Cortex of kidney (tissue), 1 donor: ENCODE measurements at places on chromosomes 3 and 15.

- no peak for DNase-seq
Measured at GRCh38 chr3:126464997-126465396, 10.7 kb downstream of the ZXDC start.

- no peak for DNase-seq
Measured at GRCh38 chr3:46863261-46863782, at the start of gene MYL3. Gene MYL3 (minus strand): TSS chr3:46863444. CDS start chr3:46863390, 54 bp downstream.

- DNase-seq, result no peak
Measured at GRCh38 chr15:48983300-48983699, 19.6 kb upstream of the SHC4 start.

DNA sequence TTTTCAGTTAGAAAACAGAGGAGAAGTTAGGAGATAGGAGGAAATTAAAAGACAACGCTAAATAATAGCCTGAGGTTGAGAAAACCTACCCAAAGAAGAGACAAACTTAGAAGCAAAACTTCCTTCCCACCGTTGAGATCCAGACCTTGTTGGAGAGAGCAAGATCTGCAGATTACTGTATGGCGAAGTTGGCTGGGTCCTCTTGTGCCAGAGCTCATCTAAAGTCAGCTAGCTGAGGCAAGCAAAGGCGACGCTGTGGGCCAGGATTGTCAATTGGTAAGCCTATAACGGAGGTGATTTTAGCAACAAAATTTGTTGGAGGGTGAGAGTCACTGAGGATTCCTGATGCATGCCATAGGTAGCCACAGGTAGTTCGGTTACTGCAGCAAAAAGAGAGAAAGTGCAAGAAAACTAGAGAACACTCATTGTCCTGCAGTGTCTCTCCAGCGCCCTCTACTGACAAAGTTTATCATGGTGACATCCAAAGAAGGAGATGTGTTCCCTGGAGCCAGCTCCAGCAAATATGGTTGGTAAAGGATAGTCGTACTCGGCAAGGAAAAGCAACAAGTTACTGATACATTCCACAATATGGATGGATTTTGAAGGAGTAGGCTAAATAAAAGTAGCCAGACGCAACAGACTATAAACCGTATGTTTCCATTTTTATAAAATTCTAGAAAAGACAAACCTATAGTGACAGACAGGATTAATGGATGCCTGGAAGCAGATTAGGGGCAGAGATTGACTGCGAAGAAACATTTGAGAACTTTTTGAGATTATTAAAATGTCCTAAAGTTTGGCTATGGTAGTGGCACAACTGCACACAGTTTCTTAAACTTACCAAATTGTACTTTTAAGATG, 9.8 kb upstream of the OR5K4 start:
- no peak for DNase-seq

GRCh38 chr3:196868297-196868661, 559 bp downstream of the SENP5 start:
- no peak for DNase-seq

DNA sequence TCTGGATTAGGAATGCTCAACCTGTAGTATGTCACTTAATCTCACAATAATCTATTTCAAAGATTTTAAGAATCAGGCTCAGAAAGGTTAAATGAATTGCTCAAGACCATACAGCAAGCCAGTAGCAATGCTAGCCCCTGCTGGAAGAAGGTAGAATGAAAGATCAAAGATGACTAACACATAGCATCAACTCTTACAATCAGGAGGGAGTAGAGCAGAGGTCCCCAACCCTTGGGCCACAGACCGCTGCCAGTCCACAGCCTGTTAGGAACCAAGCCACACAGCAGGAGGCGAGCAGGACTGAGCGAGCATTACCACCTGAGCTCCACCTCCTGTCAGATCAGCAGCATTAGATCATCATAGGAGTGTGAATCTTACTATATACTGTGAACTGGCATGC, 15.5 kb upstream of the GATM start:
- DNase-seq, result no peak

GRCh38 chr3:100527347-100527735, 34.9 kb downstream of the TMEM45A start:
- DNase-seq, result no peak

DNA sequence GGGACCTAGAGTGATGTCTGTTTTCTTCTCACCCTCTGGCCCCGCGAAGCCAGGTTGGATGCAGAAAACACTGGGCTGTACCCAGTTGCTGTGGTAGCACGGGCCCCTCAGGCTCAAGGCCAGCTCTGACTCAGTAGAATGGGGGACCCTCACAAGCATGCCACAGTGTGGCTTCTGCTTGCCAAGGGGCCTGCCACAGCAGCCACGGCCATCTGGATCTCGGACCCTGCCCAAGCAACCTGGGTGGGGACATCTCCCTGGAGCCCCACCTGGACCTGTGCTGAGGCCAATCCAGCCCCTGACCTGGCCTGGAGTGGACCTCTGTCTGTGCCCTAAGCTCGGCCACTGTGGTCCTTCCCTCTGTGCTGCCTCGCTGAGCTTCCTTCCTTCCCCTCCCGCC, 59.0 kb downstream of the MGLL start:
- DNase-seq, result no peak

GRCh38 chr3:157738441-157738840, 235.2 kb upstream of the VEPH1 start:
- no peak for DNase-seq

GRCh38 chr3:143056372-143056771, 55.0 kb downstream of the U2SURP start:
- DNase-seq, result no peak

DNA sequence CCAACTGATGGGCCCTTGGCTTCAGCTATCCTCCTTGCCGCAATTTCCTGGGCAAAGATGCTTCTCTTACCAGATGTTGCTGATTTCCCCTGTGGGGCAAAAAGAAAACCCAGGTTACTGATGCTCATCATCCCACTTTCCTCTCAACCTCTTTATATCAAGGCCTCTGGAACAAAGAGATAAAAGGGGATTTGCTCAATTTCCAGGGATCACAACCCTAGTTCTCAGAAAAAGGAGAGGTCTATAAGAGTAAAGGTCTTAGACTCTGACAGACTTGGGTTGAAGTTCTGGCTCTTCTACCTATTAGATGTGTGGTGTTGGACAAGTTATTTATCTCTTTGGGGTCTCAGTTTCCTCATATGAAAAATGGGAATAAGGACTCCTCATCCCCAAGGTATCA, 8.5 kb downstream of the RPAP1 start:
- no peak for DNase-seq

GRCh38 chr15:99390667-99391066, 139.4 kb downstream of the LRRC28 start:
- DNase-seq, result no peak

DNA sequence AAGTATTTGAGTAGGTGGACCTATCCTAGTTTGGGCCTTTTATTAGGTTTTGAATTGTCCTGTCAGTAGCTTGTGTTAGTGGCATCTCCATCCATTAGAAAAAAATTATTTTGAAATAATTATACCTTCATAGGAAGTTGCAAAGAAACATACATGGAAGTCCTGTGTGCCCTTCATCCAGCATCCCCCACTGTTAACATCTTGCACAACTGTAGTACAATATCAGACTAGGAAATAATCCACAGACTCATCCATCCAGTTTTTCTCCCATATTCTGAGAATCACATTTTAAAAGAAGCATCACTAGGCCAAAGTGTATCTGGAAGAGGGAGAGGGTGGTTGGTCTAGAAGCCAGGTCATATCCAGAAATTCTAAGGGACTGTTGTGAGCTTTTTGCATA, 155.5 kb upstream of the ROPN1 start:
- DNase-seq, result no peak

DNA sequence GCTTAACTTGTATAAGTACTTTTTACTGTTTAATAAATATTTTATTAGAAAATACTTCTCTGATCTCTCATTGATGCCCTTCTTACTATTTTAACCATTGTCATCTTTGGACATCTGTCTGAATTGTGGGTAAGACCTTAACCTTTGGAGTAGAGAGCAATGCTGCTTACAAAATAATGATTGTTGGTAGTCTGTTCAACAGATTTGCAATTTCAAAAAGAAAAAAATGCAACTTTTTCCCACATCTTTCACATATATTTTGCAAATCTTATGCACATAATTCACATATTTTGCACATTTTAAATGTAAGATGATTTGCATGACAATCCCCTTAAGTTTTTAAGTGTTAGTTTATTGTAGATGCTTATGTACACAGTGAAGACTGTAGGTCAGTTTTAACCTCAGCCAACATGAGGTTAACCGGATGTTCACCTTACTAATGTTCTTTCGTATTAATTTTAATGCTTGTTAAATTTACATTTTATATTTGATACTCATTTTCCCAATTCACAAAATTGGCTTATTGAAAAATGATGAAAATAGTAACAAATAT, 16.7 kb downstream of the C3orf38 start:
- DNase-seq, result no peak

- DNase-seq, result no peak
Measured at GRCh38 chr3:45546126-45546620, 48.4 kb upstream of the LIMD1 start.
